ENCODE measurements at places on chromosomes 7 and 10.

GRCh38 chr10:69318106-69318866, 40.0 kb downstream of the HK1 start:
- DNase-seq, result peak; percentile 89

DNA sequence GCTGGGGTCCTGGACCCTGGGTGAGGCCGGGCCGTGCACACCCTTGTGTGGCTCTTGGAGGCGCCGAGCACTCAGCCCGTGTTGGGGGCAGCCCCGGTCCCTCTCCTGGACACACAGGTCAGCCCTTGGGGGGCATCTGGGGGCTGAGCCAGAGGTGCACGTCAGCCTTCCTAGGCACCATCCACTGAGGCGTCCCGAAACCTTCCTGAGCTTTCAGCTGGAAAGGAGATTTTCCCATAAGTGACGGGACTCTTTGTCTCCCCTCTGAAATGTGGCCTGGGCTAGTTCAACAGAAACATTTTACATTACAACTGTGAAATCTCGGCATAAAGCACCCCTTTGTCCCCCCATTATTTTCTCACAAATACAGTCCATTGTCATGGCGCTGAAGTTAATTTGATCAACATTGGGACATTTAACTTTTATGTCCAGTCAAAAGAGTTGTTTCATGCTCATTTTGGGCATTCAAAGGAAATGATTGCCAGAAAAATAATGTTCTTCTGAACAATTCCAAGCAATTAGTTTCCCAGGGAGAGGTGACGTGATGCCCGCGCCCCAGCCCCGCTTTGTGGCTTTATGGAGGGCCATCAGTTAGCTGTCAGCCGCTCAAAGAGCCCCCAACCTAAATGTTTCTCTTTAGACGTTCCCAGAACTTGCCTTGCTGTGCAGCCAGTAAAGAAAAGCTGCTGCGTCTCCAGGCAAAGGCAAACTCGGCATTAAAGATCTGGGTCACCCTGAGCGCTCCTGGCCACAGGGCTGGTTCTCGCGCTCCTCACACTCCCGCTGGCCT, 70.8 kb downstream of the NKX6-2 start:
- DNase-seq, result no peak

DNA sequence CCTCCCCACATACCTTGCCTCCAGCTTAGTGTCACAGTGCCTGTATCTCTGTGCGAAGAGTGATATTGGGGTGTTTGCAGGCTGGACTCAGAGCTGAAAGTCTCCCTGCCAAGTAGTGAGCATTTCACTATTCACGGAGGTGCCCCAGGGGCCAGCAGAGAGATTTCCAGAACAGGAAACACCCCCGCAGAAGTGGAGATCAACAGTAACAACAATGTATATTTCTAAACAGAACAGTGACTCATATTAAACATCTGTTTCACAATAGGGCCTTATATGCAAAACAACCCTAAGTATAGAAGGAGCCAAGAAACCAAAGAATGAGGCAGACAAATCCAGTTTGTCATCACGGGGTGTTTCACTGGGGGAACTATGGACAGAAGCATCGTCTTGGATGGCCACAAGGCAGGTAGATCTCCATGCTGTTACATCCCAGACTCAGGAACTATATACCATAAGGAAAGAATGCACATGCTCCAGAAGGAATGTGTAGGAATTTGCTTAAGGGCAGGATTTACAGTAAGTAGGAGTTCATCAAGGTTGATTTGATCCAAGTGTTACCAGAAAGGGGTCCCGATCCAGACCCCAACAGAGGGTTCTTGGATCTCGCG, 29.3 kb upstream of the CCL24 start:
- DNase-seq, result peak; percentile 75

DNA sequence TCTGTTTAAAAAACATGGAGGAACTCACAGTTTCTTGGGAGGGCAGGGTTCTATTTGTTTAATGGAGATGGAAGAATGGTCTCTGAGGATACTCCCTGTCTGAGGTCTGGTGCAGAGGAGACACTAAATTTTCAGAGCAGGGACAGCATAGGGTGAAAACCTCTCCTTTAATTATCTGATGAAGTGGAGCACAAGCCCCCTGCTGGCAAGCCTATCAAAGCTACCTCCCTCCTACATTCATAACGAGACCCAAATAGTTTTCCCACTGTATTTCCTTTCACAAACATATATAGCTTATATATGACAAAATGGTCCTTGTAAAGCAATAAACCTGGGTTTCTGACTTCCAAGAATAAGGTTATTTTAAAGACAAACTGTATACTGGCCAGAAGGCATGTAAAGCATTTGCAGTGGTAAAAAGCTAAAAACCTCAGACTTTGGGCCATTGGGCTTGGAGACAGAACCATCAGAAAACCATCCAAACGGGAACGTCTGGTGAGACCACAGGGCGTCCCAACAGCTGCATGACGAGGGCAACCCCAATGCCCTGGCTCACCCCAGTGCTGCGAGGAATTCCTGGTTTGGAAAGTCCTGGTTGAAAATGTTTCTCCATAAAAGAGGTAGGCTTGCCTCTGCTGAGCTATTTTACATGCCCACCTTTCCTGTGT, 201.3 kb downstream of the FANK1 start:
- no peak for DNase-seq

- no peak for DNase-seq
These were observed 8.6 kb upstream of the INSIG1 start for GRCh38 chr7:155289107-155289506.

DNA sequence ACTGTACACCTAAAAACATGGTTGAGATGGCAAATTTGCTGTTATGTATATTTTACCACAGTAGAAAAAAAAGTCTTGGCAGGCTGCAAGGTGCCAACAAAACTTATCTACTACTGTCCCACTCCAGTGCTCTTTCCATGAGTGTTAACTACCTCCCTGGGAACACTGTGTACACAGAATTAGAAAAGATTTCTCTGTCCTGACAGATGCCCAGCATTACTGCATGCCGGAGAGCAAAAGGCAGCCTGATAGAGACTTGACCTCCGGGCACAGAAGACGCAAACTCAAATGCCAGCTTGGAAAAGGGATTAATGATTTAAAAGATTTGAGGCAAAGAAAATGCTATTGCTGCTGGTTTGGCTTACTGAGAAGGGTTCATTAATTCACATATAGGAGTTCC, 228.8 kb downstream of the TMEM178B start:
- DNase-seq, result no peak

DNA sequence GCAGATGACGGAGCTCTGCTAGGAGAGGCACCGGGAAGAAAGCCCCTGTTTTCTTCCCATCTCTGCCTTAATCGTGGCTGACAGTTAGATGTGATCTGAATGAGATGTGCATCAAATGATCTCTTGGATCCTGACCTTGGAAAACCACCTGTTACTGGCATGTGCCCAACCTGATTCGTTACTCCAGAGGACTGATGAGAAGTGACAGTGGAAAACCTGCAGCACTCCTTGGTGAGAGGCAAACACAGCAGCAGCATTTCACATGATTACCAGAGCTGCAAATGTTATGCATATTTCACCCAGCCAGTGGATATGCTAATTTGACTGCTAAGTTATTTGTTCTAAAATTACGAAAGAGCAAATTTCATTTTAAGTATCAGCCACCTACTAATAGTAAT, 95.3 kb downstream of the PTPRN2 start:
- DNase-seq, result no peak

GRCh38 chr7:22574754-22575520, 74.9 kb upstream of the STEAP1B start:
- peak; percentile 64 for DNase-seq

DNA sequence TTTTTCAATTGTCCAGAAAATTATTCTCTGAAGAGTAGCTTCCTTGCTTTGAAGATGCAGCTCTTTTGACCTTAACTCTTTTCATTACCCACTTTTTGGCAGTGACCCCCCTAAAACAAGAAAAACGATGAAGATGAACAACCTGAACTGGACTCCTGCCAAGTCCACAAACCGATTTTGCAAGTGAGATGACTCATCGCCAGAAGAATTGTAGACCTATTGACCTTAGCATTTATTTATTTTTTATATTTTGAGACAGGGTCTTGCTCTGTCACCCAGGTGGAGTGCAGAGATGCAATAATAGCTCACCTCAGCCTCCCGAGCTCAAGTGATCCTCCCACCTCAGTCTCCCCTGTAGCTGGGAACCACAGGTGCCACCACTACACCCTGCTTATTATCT, 859.2 kb downstream of the GATA3 start:
- no peak for DNase-seq

DNA sequence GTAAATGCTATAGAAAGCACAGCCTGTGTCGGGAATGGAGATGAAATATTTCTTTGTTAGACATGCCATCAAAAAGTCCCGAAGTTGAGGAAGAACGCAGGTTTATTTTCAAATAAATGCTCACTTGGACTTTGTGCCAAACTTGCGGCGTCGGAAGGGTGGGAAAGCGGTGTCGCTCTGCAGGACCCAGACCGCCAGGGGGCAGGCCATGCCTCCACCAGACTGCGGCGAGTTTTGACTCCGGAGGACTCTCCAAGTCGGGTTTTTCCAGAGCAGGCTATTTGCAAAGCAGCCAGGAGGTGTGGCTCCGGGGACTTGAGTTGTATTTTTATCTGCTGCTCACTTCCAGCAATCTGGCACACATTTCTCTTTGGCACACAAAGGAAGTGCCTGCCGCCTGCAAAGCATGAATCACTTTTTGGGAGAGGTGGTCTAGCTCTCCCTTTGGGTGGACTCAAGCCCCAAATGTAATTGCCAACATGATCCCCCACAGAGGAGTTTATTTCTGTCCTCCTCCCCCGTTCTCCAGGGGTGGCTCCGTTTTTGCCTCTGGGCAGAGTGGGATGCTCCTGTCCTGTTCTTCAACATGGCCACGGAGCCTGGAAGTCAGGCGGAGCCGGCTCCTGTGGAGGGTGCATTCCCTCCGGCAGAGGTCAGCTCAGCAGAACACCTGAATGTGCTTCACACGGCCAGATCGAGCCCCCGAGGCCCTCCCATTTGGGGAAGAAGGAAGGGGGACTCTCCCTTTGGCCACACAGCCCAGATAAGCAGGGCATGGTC, 82.3 kb upstream of the GPR26 start:
- peak; percentile 85 for DNase-seq

DNA sequence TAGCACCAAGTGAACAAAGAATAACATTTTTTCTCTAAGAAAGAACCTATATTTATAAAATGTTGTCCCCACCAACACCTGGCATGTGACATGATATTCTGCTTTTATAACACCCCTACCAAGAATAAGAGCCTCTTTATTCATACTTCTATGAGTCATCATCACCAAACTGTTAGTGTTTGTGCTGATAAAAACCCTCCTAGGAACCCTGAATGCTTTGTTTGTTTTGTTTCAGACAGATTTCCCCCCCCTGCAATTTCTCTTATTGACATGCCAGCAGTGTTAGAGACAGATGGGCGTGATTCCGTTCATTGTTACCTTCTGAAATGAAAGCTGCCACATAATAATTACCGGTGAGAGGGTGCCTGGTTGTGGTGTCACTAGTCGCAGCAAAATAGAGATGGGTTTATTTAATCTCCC, 651.1 kb downstream of the SORCS1 start:
- no peak for DNase-seq

GRCh38 chr10:25944771-25945170, 10.7 kb downstream of the MYO3A start:
- no peak for DNase-seq

DNA sequence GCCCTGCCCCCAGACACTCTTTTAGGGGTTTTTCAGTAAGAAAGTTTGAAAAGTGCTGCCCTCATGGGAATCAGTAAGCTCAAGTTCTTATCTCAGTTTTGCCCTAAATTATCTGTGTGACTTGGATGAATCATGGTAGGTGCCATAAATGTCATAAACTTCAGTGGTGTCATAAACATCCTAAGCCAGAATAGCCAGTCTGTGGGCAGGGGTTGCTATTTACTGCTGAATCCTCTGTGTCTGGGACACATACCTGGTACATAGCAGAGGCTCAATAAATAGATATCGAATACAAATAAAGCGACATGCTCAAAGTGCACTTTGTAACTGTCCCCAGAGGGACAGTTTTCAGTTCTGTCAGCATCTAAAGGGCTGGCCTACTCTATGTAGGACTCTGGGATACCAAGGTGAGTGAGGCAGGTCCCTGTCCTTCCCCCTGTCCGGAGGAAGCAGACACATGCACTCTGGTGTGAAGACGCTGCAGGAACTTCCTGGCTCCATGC, 502.1 kb downstream of the RPS24 start:
- DNase-seq, result no peak

DNA sequence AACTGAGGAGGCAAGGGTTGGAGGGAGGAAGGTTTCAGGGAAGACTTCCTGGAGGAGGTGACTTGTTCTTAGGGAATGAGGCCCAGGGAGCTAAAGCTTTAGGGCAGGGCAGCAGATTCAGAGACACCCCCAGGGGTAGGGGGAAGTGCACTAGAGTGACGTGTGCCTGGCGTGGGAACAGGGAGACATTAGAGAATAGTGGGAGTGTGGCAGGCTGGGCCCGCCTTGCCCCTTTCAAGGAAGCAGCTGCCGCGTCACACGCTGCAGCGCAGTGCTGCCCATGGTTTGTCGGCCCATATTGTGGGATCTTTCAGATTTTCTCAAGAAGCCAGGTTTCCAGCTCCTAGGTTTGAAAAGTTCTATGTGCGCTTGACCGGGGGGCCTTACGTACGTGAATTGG, 139.4 kb downstream of the LHPP start:
- no peak for DNase-seq

- no peak for DNase-seq
These were observed 63.5 kb downstream of the HIPK2 start for GRCh38 chr7:139714163-139714901.

DNA sequence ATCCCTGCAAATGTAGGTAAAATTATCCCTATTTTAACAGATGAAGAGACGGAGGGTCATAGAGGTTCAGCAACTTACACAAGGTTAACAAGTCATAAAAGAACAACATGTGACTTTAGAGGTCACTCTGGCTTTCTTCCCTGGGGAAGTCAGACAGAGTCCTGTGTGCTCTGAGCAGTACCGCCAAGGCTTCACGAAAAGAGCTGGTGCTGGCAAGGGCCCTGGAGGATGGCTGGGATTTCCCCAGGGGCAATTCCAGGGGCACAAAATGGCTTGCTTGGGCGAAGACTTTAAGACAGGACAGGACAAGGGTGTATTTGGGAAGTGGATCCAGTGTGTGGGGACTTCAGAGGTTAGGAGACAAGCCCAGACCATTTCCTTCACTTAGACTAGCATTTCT, 144.1 kb downstream of the PIP4K2A start:
- DNase-seq, result no peak

DNA sequence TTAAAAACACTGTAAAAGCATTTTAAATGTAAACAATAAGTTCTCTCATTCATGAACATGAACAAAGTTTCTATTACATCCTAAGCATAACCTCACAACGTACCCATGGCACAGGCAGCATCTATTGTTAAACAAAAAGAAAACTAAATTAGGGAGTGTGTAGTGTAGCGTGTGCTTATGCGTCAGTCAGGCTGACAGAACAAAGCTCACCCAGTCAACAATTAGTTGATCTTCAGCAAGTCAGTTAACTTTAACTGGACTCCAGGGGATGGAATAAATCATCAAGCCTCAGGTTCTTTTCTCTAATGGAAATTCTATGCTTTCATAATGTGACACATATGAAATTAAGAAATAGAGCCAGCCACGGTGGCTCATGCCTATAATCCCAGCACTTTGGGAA, 91.6 kb upstream of the ODAD2 start:
- DNase-seq, result no peak
